ENCODE measurements at places on chromosomes 1 and 21.

DNA sequence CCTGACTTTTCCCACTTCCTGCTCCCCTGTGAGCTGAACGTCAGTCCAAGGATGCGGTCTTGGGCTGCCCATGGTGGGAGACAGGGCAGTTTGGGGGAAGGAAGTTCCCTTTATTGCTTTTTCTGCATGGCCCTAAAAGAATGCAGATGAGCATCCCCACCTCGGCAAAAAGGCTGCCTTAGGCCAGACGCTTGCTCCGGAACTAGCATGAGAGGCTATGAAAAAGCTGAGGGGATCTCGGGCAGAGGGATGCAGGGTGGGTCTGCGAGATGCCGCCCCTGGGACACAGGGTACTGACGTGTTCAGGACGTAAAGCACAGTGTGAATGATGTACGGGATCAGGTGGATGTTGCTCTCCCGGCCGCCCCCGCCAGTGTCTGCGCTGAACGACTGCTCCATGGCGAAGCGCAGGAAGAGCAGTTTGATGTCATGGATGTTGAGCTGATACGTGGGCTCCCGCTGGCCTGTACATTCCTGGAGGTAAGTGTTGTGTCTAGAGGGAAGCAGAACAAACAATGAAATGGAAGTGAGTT is 125.8 kb downstream of the UBR4 start:
- DNase-seq, result no peak

DNA sequence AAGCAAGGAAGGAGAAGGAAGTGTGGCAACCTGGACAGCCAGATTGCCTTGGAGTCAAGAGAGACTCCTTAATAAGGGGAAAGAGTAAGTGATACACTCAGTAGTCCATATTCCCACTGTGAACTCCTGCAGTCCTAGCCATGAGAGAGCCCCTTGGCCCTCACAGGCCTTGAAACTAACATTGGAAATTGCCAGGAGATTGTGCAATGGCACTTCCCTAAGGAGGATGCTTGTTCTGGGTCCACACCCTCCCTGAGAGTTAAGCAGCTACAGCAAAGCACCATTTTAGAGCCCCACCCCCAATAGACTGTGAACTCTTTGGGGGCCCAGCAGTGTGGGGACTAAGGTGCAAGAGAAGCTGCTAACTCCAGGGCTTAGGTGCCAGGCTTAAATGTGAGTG is 367.7 kb upstream of the CAMK1G start:
- DNase-seq, result no peak

- no peak for DNase-seq
Observed at GRCh38 chr1:14650951-14651350, 52.5 kb downstream of the KAZN start.

- DNase-seq, result no peak
Observed at GRCh38 chr21:44043613-44044012, 31.5 kb downstream of the TRAPPC10 start.

DNA sequence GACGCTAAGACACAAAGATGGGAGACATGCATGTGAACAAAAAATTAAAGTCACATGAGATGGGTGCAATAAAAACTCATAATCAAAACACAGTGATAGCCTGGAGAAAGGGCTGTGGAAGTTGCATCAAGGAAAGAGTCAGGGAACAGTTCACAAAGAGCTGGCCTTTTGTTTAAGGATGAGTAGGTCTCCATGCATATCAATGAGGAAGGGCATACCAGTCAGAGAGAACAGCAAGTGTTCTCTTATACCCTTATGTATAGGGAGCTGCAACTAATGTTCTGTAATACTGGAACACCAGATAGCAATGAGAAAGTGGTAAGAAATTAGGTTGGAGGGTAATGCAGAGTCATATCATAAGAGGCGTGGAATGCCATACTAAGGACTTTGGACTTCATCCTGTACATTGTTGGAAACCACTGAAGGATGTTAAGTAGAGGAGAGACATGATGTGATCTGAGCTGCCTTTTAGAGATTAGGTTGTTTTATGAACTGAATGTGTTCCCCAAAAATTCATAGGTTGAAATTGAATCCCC is 46.7 kb upstream of the SAMD13 start:
- no peak for DNase-seq

GRCh38 chr1:218336328-218336727 is 8.8 kb upstream of the TGFB2 start:
- DNase-seq, result no peak

GRCh38 chr1:246151796-246152434 is 355.2 kb downstream of the SMYD3 start:
- DNase-seq, result no peak

GRCh38 chr1:234675572-234675971 is 65.6 kb upstream of the IRF2BP2 start:
- no peak for DNase-seq

DNA sequence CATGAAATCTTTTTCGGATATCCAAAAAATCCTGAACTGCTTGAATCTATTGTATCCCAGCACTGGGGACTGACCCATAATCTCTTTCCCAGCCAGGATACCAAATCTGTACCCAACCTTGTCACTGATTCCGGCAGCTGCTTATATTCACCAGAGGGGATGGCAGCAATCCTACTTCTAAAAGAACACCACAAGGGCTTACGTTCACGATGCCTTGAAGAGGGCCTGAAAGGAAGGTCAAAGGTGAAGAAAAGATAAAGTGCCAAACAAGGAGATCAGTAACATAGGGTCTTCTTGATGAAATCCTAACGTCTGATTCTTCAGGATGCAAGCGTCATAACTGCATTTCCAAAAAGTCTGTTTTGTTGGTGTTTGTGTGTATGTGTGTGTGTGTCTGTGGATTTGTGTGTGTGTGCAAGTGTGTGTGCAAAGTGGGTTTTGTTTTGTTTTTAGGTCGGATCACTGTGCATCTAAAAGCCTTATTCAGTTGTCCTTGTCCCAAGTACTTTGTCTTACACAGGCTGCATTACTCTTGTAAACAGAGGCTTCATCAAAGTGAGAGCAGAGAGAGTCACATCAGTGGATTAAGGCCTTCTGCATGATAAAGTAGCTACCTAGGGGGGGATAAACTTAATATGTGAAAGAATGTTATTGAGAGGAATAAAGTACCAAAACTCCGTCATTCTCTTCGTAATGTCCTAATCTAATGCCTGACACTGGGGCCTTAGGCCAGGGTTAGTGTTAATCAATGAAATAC is 179.3 kb downstream of the BARHL2 start:
- no peak for DNase-seq

GRCh38 chr21:44407493-44407892 is 47.8 kb upstream of the LRRC3 start:
- DNase-seq, result no peak

DNA sequence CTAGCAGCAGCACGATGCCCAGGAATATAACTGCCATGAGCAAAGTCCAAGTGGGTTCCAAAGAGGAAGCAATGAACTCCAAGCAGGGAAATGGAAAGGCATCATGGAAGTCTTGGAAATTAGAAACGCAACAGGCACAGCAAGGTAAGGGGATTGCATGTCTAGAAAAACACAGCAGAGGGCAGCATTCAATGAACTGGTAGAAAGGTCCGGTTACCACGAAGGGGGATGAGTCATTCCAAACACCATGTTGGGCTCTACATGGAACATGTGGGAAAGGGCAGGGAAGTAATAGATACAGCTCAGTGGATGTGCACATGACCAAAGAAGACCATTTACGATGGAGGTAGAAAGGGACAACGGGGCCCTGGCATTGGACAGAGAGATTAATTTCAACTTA is 36.4 kb downstream of the RXRG start:
- no peak for DNase-seq

DNA sequence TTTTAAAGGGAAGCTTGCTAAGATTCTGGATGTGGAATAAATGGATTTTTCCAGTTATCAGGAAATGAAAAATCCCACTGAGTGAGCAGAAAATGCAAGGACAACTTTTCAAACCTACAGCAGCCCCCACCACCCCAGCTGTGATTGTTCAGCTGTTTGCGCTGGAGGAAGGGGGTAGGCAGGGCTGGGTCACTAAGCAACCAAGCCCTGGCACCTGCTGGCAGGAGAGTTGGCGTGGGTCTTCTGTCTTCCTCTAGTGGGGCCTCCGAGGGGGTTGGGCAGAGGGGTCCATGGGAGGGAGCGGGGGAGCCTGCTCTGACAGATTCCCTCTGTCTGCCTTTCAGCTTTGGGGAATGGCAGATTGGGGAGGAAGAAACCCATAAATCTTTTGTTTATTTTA is 45.3 kb downstream of the EIF2D start:
- no peak for DNase-seq

- DNase-seq, result no peak
Observed at GRCh38 chr1:30823627-30823968, 66.0 kb upstream of the LAPTM5 start.

DNA sequence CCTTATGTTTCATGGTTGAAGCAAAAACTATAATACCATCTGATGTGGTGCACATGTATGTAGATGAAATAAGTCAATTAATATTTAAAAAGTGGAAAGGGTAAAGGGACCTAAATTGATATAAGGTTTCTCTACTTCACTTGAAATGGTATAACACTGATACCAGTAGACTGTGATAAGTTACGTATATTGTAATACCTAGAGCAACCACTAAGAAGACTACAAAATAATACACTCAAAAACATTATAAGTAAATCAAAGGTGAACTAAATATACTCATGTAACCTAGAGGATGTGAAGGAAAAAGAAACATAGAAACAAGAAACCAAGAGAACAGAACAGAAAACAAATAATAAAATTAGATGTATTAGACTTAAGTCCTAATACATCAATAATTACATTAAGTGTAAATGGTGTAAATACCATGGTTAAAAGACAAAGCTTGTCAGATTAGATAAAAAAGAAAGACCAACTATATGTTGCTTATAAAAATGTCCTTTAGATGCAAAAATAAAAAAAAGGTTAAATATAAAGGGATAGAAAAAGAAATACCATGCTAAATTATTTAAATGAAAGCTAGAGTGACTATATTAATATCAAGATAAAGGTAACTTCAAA is 118.8 kb downstream of the LRRC7 start:
- DNase-seq, result no peak

GRCh38 chr21:34824314-34824713 is 155.5 kb downstream of the CLIC6 start:
- no peak for DNase-seq

Measured in psoas muscle (tissue), 8 donors.